ENCODE measurements at places on chromosomes 4 and X.

GRCh38 chrX:13028871-13029636, 15.4 kb downstream of the FAM9C start:
- DNase-seq = no peak

- no peak for DNase-seq
Measured at GRCh38 chr4:10722957-10723356, 38.4 kb upstream of the CLNK start.

GRCh38 chrX:137427426-137427778, 138.5 kb upstream of the ZIC3 start:
- no peak for DNase-seq

GRCh38 chrX:21255032-21255618, 119.1 kb upstream of the CNKSR2 start:
- no peak for DNase-seq

- DNase-seq = no peak
Measured at GRCh38 chr4:75567725-75568124, 11.9 kb downstream of the ODAPH start.

DNA sequence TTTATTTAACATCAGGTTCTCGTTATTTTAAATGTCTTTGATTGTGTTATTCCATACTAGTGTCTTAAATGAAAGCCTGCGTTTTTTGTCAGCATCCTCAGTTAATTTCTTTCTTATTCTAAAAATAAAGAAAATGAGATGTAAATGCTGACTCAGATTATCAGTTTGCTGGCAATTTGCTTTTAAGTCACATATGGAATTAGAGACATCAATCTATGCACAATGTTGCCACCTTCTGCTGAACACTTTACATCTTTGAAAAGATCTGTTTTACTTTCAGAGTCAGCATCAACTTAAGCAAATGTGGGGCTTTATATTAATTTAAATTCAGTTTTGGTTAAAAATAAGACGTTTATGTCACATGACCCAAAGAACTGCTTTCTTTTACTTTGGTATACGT, 99.2 kb downstream of the ADGRL3 start:
- DNase-seq = no peak

DNA sequence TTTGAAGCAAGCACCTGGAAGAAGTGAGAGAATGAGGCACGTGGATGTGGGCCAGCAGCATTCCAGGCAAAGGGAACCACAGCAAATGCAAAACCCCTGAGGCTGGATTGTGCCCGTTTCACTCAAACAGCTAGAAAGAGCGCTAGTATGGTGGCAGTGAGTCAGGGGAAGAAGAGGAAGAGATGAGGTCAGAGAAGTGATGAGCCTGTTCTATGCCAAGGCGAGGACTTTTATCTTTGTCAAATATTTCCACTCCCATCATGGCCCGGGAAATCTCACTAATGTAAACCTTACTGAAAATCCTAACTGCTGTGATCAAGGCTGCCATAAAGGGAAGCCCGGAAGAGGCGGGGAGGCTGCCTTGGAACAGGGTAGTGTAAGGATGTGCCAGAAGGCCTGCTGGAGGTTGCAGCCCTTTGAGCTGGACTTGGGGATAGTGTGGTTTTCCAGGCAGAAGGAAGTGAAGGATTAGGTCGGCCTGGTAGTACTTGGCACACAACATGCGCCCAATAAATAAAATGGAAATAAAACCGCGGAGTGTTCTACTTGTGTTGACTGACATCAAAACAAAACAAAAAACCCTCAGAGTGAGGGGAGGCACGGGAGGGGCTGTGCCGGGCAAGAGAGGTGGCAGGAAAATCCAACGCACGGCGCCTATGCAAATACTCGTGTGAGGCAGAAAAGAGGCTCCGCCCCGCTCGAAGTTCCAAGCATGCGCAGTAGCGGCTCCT, 1.2 kb upstream of the CDK16 start:
- no peak for DNase-seq

DNA sequence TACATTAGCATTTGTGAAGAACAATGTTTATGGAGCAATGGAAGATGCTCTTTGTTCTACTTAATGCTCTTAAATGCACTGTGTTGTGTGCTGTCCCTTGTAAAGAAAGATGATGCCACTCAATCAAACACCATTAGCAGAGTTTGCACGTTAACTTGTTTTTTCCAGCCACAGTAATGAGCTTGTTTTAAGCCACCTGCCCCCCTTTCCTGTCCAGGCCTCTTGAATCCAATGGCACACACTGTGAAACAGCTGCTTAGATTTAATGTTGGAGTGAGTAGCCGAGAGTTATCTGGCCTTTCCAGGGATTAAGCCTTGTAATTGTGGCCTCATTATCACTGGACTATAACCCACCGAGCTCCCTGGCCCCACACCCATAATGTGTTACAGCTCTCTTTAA, 86.0 kb downstream of the PAK3 start:
- no peak for DNase-seq

All from renal cortex interstitium (tissue), 15 donors.